ENCODE measurements at places on chromosomes 12 and 14.

- no peak for DNase-seq
These were observed 214.7 kb upstream of the SYT10 start for GRCh38 chr12:33654313-33654712.

DNA sequence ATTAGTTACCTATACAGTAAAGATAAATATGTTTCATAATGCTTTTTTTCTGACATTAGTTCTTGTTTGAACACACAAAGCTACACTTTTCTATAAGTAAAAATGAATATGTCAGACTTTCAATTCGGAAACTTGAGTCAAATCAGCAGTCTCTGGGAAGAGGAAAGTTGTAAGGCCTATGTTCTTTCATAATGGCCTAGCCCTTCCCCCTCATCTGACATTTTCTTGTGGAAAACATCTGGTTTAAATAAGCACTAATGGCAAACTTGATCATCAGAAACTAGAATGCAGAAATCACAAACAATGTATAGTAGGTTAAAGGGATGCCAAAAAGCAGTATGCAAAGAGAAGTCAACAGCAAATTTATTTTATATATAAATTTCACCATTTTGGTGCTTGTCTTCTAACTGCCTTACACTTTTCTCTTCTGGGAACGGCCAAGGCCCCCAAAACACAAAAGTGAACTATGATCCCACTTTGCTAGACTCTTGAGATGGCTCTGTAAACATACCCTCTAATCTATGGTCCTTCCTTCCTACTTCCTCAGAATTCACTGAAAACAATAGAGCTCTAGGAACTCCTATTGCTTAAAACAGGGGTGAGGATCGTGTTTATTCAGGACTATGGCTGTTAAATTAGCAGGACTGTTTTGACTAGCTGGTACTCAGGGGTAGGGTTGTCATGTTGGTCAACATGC lies 444.1 kb downstream of the RAD51B start:
- no peak for DNase-seq

- DNase-seq, result no peak
These were observed 30.7 kb downstream of the VWF start for GRCh38 chr12:6093764-6094163.

- DNase-seq, result no peak
These were observed 32.0 kb upstream of the LMNTD1 start for GRCh38 chr12:25585021-25585523.

GRCh38 chr12:52148464-52149181 lies 43.2 kb downstream of the KRT80 start:
- no peak for DNase-seq

GRCh38 chr12:94631058-94631457 lies 19.3 kb downstream of the TMCC3 start:
- no peak for DNase-seq

GRCh38 chr12:94012590-94012989 lies 135.8 kb upstream of the PLXNC1 start:
- DNase-seq, result peak; percentile 46

DNA sequence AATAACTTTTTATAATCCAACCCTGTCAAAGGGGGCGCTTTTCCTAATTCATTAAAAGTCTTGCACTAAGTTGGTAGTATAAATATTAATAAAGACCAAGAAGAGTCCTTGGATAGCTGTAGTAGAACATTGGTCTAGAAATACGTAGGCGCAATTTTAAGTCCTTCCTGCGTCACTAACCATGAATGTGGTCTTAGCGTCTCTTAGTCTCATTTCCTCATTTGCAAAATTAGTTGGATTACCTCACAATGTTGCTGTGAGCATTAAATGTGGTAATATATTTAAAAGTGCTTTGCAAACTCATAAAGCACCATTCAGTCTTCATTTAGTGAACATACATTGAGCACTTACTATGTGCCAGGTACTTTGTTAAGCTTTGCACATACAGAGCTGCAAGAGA lies 149.7 kb downstream of the AEBP2 start:
- peak; percentile 8 for DNase-seq

GRCh38 chr14:79829405-79830166 lies 381.7 kb downstream of the DIO2 start:
- DNase-seq, result no peak

- no peak for DNase-seq
These were observed 16.3 kb downstream of the ATP5MC2 start for GRCh38 chr12:53659571-53659981.

DNA sequence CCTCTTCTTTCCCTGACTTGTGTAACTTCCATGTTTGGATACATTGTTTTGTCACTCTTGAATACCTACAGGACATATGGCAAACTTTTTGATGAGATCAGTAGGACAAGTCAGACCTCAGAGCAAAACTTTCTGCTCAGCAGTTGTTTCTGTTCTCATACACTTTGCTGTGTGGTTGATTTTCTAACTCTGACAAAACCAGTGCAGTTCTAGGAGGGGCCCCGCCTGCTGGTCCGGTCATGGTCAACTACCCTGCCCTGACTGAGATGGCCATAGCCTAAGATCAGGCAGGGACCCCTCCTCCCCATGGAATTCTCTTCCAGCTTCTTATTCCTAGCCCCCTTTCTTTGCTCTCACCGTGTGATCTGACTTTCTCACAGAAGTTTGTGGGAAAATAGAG lies 92.8 kb downstream of the OTOGL start:
- no peak for DNase-seq
